ENCODE measurements at places on chromosomes 5 and 9. TPM values are rescaled to one million over a fixed set of nuclear protein-coding genes. Genes with fewer than 3 reads are reported as not detected.

GRCh38 chr9:13427587-13427986 is 148.1 kb upstream of the MPDZ start:
- DNase-seq, result peak; percentile 51

GRCh38 chr9:78807286-78807685 is 510.4 kb downstream of the PSAT1 start:
- DNase-seq, result no peak

DNA sequence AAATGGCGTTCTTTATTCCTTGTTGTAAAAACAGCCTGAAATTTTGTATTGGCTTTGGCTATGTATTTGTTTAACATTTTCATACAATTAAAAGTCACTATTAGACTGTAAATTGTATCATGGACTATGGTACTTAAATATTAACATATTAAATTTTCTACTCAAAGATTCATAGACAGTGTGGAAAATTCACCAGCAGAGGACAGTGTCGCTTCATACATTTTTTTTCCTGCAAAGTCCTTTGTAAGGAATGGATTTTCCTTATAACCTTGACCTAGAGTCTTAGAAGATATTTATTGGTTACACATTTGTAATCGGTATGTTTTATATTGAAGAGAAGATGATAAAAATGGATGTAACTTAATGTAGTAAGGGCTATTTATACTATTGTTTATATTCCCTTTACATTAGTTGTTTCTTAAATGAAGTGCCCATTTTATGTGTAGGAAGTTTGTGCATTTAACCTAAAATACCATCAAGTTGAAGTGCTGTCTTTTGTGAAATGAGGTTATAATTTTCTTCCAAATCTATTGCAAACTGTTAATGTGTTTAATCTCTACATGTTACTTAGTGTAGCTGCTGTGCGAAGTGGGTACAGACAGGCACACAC is 150.1 kb downstream of the KDM4C start:
- DNase-seq, result no peak

Gene RORB
- total RNA-seq, result not detected

Measured in pulmonary artery endothelial cell (primary cell).